ENCODE measurements at places on chromosomes 5 and 9.

GRCh38 chr9:110728058-110728457 is 59.5 kb downstream of the MUSK start:
- no peak for DNase-seq

- peak; percentile 55 for DNase-seq
Measured at GRCh38 chr5:58452566-58453258, 7.2 kb downstream of the PLK2 start.

DNA sequence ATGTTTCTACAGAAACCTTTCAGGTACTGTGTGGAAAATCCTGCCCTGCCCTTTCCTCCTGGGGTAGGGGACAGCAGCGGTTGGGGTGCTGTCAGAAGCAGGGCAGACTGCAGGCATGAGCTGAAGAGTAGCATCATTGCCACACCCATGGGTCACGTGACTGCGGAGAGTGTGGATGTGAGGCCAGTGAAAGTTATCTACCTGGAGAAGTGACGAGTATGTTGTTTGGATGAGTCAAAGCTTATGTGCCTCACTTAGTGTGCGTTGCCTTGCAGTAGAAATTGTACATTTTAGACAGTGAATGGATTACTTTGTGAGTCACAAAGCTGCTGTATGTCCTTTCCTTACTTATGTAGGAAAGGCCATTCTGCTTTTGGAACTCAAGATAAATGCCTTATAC is 21.7 kb upstream of the ACTBL2 start:
- DNase-seq = peak; percentile 35

DNA sequence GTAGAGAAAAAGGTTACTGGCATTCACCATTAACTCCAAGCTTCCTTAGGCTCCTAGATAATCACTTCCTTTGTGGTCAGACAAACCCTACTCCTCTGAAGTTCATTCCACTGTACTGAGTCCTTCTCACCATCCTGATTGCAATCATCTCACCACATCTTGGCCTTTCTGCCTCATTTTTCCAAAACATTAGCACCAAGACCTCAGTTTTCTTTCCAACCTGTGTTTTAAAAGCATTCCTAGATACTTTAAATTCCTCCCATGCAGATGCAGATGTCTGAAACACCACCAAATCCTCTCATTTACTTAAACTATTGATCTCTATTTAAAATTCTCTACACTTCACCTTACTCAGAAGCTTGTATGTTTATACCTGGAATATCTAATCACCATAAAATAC is 961.3 kb upstream of the CTNND2 start:
- no peak for DNase-seq

DNA sequence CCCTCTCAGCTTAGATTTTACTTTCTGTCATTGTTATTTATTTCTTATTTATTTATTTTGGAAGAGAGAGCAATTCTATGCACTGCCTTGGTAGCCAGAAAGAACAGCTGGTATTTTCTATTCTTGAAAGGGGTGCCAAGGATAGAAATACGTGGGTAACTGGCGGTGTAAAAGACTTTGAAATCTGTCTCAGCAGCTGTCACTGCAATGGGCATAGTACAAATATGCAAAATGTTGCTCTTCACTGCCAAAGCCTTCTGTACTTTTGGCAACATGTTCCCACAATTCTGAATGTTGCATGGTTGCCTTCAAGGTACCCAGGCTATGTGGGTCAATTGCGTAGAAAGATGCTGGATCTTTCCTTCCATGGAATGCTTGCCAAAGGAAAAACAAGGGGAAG is 230.2 kb upstream of the EDIL3 start:
- no peak for DNase-seq
